A172 (cell line): ENCODE measurements at places on chromosomes 1 and 21. TPM values are rescaled to one million over a fixed set of nuclear protein-coding genes. Genes with fewer than 3 reads are reported as not detected.

Gene C8B
- not detected in 2 replicates for total RNA-seq

Gene C1orf210
- not detected in 2 replicates for total RNA-seq

Gene ADAMTSL4
- 0.38 and 2.3 TPM in 2 replicates for total RNA-seq

Gene DHRS3
- total RNA-seq, result not detected in 2 replicates

Gene ARTN
- total RNA-seq, result not detected in 2 replicates

Gene HAO2
- not detected in 2 replicates for total RNA-seq

Gene TTF2
- 23.2 and 32.2 TPM in 2 replicates for total RNA-seq

Gene GCSAML
- 0.10 TPM in 1 of 2 replicates, not detected in the other for total RNA-seq

Gene PGLYRP3
- total RNA-seq, result not detected in 2 replicates

Gene AADACL3
- total RNA-seq, result not detected in 2 replicates

Gene KCNE1
- 0.21 TPM in 1 of 2 replicates, not detected in the other for total RNA-seq

Gene DNAI4
- 0.93 and 1.5 TPM in 2 replicates for total RNA-seq

Gene LORICRIN
- total RNA-seq, result not detected in 2 replicates

Gene NUDT4B
- total RNA-seq, result 14.0 and 15.7 TPM in 2 replicates

Gene SLC5A9
- total RNA-seq, result not detected in 2 replicates

Gene GALNT2
- total RNA-seq, result 79.8 and 84.9 TPM in 2 replicates

Gene IFNAR2
- total RNA-seq, result 3.6 and 10.4 TPM in 2 replicates

Gene TMEM54
- 47.5 and 76.9 TPM in 2 replicates for total RNA-seq

Gene NKAIN1
- 2.5 and 3.3 TPM in 2 replicates for total RNA-seq

Gene TLCD4
- 14.4 and 15.8 TPM in 2 replicates for total RNA-seq

Gene SH2D2A
- 0.09 TPM in 1 of 2 replicates, not detected in the other for total RNA-seq

Gene LRRC53
- not detected in 2 replicates for total RNA-seq

Gene S100B
- total RNA-seq, result not detected in 2 replicates

Gene NTRK1
- 0.16 and 0.24 TPM in 2 replicates for total RNA-seq

Gene OVAAL
- not detected in 2 replicates for total RNA-seq

Gene TPTE
- 1.2 and 2.5 TPM in 2 replicates for total RNA-seq

Gene GPR3
- 0.05 and 0.50 TPM in 2 replicates for total RNA-seq

Gene OR2L5
- total RNA-seq, result not detected in 2 replicates

Gene TDRD5
- total RNA-seq, result not detected in 2 replicates

Gene GLIS1
- 0.14 TPM in 1 of 2 replicates, not detected in the other for total RNA-seq

Gene HJV
- total RNA-seq, result not detected in 2 replicates

Gene AMY2A
- not detected in 2 replicates for total RNA-seq
